ENCODE measurements at places on chromosomes 4 and X.

- no peak for DNase-seq
These were observed 290.3 kb downstream of the LDB2 start for GRCh38 chr4:16608123-16608522.

DNA sequence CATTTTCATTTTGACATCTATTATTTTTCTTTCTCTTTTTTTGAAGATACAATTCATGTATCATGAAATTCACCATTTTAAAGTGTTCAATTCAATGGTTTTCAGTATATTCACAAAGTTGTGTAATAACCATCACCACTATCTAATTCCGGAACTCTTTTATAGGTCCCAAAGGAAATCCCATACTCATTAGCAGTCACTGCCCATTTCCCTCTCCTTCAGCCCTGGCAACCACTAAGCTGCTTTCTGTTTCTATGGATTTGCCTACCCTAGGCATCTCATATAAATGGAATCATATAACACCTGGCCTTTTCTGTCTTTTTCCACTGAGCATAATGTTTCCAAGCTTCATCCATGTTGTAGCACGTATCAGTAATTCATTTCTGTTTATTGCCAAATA, 3.2 kb upstream of the FGF2 start:
- DNase-seq = no peak

GRCh38 chr4:83268491-83268890, 16.1 kb downstream of the COQ2 start:
- DNase-seq = no peak

DNA sequence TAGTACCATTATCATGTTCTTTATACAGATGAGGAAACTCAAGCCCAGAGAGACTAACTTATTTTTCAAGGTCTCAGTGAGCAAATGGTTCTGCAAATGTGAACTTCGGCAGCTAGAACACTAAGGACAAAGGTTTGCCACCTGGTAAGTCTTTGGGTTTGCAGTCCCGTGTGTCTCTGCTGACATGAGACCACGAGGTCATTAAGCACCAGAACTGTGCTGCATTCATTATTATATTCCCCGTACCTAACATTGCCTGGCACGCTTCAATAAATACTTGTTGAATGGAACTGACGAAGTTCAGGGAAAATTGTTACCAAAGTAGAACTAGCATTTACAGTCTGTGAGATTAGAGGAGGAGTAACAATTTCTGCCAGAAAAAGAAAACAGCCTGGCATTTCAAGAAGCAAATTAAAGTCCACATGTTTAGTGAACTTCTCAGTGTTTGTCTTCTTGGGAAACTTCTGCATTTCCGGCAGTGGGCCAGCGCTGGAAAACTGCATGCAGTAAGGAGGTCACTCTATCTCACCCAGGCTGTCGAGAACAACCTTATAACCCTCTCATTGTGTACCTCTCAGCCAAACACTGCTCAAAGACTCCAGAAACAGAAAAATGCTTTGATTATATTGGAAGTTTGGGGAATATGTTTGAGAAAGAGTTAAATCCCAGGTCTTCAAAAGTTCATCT, 67.4 kb upstream of the CPEB2 start:
- DNase-seq = no peak

DNA sequence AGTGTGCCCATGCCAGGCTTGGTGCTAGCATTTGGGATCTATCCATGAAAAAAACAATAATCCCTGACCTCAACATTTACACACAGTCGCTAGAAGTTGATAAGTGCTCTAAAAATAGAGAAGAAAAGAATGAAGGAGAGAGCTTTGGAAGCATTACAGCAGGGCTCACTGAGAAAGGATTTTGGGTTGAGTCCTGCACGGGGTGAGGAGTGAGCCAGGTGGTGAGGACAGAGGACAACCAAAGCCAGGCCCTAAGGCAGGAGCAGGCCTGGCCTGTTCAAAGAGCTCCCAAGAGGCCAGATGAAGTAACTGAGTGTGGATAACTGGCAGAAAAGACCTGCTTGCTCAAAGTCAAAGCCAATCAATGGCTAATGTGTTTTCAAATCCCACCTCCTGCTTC, 20.7 kb upstream of the PROM1 start:
- no peak for DNase-seq

GRCh38 chrX:151974336-151975227, at the start of gene GABRE:
GABRE (minus strand) TSS chrX:151974676; CDS start chrX:151974625, 51 bp downstream.
- peak; percentile 27 for DNase-seq

GRCh38 chr4:32841217-32841616, 2121.0 kb downstream of the PCDH7 start:
- DNase-seq = no peak

- DNase-seq = peak; percentile 37
These were observed 50.7 kb downstream of the MAP7D3 start for GRCh38 chrX:136200466-136200865.

DNA sequence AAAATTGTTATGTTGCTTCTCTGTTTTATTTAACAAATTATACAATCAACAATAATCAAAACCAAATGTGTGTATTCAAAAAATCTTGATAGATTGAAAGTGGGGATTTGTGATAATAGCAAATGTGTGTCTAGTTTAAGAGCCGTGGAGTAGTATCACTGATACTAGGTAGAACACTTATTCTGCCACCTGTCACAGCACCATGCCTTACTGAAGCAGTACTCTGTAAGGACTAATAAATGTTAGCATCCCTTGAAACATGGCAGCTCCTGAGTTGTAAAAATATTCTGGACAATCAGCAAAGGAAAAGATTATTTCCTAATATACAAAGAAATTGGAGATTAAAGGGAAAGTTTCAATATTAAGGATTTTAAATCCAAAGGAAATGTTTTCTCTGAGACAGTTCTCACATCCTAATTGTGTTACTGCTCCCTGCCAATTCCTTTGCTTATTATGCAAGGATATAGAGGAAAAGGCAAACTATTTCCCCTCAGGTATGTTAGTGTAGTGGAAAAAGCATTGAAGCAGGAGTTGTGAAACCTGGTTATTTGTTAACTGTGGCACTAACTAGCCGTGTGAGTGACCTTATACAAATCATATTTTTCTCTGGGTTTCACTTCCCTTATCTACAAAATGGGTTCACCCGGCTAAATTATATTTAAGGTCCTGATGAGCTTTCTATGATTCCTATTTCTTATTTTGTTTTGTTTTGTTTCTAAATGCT, 303.1 kb downstream of the ARHGAP24 start:
- DNase-seq = peak; percentile 15

DNA sequence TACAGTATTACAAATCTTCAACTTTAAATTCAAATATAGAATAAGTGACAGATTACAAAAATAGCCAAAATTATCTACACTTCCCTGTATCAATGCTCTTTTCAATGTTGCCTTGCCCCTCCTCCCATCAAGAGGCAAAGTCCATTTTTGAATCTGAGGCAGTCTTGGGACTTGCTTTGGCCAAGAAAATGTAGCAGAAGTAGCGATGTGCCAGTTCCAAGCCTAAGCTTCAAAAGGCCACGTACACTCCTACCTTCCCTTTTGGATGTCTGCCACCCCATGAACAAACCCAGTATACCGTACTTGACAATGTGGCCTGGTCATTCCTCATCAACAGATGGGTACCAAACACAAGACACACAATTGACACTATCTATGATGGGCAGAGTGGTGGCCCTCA, 24.1 kb downstream of the SEC24D start:
- DNase-seq = no peak

DNA sequence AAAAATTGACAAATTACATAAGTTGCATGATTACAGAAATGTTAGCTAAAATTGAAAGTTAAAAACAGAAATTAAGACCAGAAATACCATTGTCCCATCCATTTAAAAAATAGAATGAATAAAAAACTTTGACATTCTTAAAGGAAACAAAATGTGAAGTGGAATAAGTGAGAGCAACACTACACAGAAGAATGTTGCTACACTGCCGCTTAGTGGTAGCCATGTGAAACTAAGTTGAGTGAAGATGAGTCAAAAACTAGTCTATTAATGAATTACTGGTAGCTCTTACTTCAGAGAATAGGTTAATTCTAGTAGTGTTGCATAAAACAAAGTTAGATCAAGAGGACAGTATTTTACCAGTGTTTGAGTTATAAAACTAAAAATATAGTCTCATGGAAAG, 571.0 kb upstream of the KLHL4 start:
- DNase-seq = peak; percentile 57

Data from MM.1S (cell line).